Upper lobe of left lung (tissue), 6 donors: ENCODE measurements at places on chromosomes 13 and 19.
A peak's percentile ranks its signal among the peaks of the same experiment; 100 is the strongest.

DNA sequence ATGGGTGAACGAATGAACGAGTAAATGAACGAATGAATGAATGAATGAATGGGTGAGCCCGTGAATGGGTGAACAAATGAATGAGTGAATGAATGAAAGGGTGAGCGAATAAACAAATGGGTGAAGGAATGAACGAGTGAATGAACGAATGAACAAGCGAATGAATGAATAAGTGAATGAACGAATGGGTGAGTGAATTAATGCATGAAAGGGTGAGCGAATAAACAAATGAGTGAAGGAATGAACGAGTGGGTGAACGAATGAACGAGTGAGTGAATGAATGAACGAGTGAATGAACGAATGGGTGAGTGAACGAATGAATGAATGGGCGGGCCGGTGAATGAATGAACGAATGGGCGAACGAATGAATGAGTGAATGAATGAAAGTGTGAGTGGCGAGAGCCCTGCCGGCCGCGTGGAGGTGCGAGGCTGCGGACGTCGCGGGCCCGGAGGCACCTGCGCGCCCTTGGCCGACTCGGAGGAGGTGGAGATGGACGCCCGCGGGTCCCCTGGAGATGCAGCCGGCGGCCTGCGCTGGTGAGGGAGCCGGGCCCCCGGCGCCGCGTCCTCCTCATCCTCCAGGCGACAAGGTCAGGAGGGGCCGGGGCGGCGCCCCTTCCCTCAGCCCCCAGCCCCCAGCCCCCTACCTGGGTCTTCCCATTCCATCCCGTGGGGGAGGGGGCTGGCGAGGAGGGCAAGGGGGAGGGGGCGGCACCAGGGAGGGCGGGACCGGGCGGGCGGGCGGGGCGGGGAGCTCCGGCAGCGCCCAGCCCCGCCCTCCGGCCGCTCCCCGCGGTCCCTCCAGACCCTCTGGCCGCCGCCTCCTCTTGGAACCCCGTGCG lies 15.4 kb downstream of the ANKRD24 start:
- no peak overlapping the region for H3K4me3 ChIP-seq
- no peak for DNase-seq
- no peak overlapping the region for H3K27ac ChIP-seq
- H3K36me3 ChIP-seq, result no peaks in the 10 kb centered on the region
- peaks cover 5% of the 10 kb centered on the region for H3K4me1 ChIP-seq

DNA sequence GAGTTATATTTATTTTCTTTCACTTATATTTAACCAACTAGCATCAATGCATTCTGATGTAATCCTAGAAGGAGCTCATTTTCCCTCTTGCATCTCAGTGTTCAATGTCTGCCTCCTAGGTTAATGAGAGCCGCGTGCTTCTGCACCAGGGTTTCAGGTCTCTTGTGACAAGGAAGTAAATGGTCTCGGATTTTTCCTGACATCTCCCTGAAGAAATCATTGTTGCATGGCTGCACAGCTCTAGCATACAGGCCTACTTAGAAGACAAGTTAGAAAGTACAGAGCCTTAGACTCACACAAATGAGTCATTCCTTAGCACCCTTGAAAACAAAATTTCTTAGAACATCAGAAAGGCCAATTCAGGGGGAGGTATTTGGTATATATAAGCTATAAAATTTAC lies 57.2 kb upstream of the KLF12 start:
- H3K36me3 ChIP-seq, result no peaks in the 10 kb centered on the region
- no peak overlapping the region for H3K27ac ChIP-seq
- no peaks in the 10 kb centered on the region for H3K4me1 ChIP-seq
- no peak for DNase-seq

- DNase-seq, result no peak
- peaks cover 100% of the 10 kb centered on the region for H3K4me1 ChIP-seq
- H3K36me3 ChIP-seq, result no peaks in the 10 kb centered on the region
- peak overlapping the region; percentile 87 for H3K27ac ChIP-seq
Observed at GRCh38 chr19:38666663-38667511, 19.4 kb downstream of the ACTN4 start.

DNA sequence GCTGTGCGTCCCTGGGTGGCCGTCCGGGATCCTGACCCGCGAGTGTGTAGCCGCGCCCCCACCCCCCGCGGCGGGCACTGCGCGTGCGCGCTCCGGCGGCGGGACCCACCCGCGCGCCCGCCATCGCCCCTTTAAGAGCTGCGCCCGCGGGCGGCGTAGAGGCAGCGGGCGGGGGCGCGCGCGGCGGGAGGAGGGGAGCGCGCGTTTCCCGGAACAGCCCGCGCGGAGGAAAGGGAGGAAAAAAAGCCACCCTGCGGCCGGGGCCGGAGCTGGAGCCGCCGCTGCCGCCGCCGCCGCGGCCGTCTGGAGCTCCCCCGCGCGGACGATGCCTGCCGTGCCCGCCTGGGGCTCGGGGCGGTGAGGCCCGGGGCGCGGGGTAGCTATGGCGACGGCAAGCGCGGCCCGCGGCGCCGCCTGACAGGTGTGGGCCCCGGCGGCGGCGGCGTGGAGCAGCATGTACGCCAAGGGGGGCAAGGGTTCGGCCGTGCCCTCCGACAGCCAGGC lies at the start of gene SSBP4:
Gene SSBP4 (plus strand): TSS at position 204 of the 504 bp plus-strand sequence. CDS start 251 bp downstream, at position 455.
- peak within 1 kb of the TSS; percentile 68 for H3K4me3 ChIP-seq
- peak; percentile 63 for DNase-seq
- peak within 1 kb of the TSS; percentile 88 for H3K27ac ChIP-seq
- no peaks in the 10 kb centered on the region for H3K27me3 ChIP-seq

DNA sequence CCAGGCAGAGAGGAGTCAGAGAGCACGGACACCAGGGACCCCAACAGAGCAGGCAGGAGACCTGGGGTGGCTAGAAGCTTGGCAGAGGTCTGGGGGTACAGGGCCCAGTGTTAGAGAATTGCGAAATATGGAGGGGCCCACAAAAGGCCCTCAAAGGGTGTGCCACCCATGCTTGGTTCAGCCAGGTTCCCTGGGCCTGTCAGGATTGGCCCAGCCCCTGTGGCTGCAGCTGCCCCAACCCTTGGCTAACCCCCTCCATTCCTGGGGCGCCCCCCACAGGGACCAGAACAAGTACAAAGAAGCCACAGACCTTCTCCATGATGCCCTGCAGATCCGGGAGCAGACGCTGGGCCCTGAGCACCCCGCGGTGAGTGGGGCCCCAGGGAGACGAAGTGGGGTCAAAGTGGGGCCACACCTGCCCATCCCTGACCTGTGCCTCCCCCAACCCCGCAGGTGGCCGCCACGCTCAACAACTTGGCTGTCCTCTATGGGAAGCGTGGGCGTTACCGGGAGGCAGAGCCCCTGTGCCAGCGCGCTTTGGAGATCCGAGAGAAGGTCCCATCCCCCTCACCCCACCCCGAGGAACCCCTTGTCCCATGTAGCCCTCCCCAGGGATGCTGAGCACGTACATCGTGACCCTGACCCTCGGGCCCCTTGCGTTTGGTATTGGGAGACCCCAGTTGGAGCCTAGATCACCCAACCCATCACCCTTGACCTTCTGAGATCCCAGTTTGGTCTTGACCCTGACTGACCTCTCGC lies 8.0 kb downstream of the KLC3 start:
- no peak overlapping the region for H3K4me3 ChIP-seq
- H3K27ac ChIP-seq, result no peak overlapping the region
- peaks cover 26% of the 10 kb centered on the region for H3K36me3 ChIP-seq
- H3K4me1 ChIP-seq, result no peaks in the 10 kb centered on the region
- H3K27me3 ChIP-seq, result no peaks in the 10 kb centered on the region

GRCh38 chr13:45180303-45180702 lies 20.5 kb downstream of the KCTD4 start:
- no peaks in the 10 kb centered on the region for H3K4me1 ChIP-seq
- no peak overlapping the region for H3K4me3 ChIP-seq
- DNase-seq, result no peak
- H3K27ac ChIP-seq, result no peak overlapping the region
- no peaks in the 10 kb centered on the region for H3K27me3 ChIP-seq

GRCh38 chr13:46082324-46082723 lies 22.5 kb downstream of the CPB2 start:
- no peaks in the 10 kb centered on the region for H3K4me1 ChIP-seq
- no peaks in the 10 kb centered on the region for H3K27me3 ChIP-seq
- no peak overlapping the region for H3K4me3 ChIP-seq
- no peak for DNase-seq
- H3K36me3 ChIP-seq, result no peaks in the 10 kb centered on the region

DNA sequence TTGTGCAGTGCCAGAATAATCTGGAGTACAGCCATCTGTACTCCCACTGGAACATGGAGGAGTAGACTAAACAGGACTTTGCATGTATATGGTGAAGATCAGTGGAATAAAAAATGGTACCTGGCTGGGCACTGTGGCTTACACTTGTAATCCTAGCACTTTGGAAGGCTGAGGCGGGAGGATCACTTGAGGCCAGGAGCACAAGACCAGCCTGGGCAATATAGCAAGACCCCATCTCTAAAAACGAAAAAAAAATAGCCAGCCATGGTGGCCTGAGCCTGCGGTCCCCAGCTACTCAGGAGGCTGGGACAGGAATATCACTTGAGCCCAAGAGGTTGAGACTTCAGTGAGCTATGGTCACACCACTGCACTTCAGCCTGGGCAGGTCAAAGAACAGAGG lies 20.0 kb downstream of the UBA2 start:
- peaks cover 98% of the 10 kb centered on the region for H3K36me3 ChIP-seq
- no peak overlapping the region for H3K4me3 ChIP-seq
- no peaks in the 10 kb centered on the region for H3K27me3 ChIP-seq
- H3K27ac ChIP-seq, result no peak overlapping the region
- H3K4me1 ChIP-seq, result no peaks in the 10 kb centered on the region

DNA sequence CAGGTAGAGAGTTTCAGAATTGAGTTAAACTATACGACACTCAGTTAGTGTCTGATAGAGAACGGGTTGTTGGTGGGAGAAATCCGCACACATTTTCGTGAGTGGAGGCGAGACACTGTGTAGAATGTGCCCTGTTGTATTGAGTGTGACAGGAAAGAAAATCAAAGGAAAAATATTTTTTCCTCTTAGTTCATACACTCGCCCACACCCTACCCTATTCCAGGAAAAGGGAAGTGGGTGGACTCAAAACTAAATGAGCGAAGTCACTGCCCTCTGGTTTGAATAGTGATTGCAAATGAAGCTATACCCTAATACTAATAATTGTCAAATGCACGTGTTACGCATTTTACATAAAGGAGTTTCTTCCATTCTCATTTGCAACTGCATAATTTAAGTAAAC lies 2.0 kb downstream of the ZNF347 start:
- H3K4me3 ChIP-seq, result peak overlapping the region; percentile 83
- no peaks in the 10 kb centered on the region for H3K4me1 ChIP-seq
- DNase-seq, result no peak
- no peak overlapping the region for H3K27ac ChIP-seq
- H3K36me3 ChIP-seq, result peaks cover 14% of the 10 kb centered on the region

- peak overlapping the region; percentile 54 for H3K27ac ChIP-seq
- H3K27me3 ChIP-seq, result no peaks in the 10 kb centered on the region
- DNase-seq, result no peak
- H3K4me3 ChIP-seq, result no peak overlapping the region
- no peaks in the 10 kb centered on the region for H3K36me3 ChIP-seq
Observed at GRCh38 chr19:11145536-11145924, 10.1 kb downstream of the SPC24 start.

- no peak for DNase-seq
- no peaks in the 10 kb centered on the region for H3K36me3 ChIP-seq
Observed at GRCh38 chr13:86986448-86986847, 684.7 kb upstream of the SLITRK5 start.

- H3K4me1 ChIP-seq, result peaks cover 25% of the 10 kb centered on the region
- DNase-seq, result no peak
- no peaks in the 10 kb centered on the region for H3K36me3 ChIP-seq
- no peak overlapping the region for H3K4me3 ChIP-seq
- no peak overlapping the region for H3K27ac ChIP-seq
Observed at GRCh38 chr19:7831452-7831851, 1.4 kb downstream of the EVI5L start.

- H3K4me1 ChIP-seq, result no peaks in the 10 kb centered on the region
- no peaks in the 10 kb centered on the region for H3K36me3 ChIP-seq
- H3K27me3 ChIP-seq, result no peaks in the 10 kb centered on the region
- no peak overlapping the region for H3K27ac ChIP-seq
- no peak overlapping the region for H3K4me3 ChIP-seq
- DNase-seq, result no peak
Observed at GRCh38 chr13:69547780-69548179, 559.8 kb upstream of the ATXN8OS start.

DNA sequence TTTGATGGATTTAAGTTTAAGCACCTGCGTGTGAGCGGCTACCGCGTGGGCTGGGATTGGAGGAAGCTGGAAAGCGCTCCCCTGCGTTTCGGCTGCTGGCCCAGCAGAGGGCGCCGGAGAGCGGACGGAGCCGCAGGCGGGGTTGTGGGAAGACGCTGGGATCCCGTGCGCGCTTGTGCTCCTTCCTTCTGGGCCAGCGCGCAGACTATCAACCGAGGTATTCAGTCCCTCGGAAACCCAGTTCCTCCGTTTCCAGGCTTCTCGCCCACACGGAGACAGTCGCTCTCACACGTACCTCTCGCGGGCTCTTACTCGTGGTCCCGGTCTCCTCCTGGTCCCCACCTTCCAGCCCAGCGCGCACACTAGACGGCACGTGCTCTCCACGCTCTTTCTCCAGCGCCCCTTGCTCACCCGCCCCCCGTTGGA lies 28.8 kb downstream of the EPN1 start:
- peaks cover 7% of the 10 kb centered on the region for H3K36me3 ChIP-seq
- DNase-seq, result peak; percentile 42
- H3K27me3 ChIP-seq, result no peaks in the 10 kb centered on the region
- no peaks in the 10 kb centered on the region for H3K4me1 ChIP-seq
- no peak overlapping the region for H3K4me3 ChIP-seq

DNA sequence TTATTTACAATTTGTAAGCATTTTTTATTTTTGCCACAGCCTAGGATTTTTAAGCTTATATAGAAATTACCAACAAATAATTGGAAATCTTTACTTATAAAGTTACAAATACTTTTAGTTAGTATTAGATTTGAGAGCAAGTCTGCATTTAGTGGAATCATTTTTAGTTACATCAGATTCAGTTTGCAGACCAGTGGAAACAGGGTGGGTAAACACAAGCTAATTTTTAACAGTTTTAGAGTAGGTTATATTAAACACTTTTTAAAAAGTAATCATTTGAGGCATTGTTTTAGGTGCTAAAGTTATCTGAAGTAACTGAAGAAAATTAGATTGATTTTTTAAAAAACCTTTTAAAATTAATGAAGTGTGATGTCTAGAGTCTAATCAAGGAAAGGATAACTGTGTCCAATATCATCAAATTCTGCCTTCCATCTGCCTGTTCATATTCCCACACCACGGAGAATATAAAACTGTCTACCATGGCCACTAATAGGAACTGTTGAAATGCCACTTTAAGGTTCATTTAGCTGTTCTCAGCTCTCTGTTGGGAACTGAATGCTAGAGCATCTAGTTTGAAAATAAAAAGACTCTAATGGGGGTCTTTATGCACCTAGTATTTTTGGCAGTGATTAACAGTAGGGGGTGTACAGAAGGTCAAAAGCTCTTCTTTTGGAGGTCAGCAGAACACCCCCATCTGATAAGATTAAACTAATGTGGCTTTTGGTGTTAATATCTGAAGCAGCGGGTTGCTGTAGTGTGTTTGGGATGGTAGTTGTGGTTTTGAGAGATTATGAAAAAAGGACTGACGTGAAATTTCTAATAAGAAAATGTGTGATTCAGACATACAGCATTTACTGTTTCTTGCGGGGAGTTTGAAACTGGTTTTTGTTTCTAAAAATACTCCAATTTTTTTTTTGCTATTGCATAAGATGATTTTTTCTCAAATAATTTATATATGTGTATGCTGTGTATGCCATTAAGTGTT lies 66.5 kb downstream of the NDFIP2 start:
- peaks cover 4% of the 10 kb centered on the region for H3K36me3 ChIP-seq
- H3K27ac ChIP-seq, result no peak overlapping the region
- H3K27me3 ChIP-seq, result no peaks in the 10 kb centered on the region
- no peaks in the 10 kb centered on the region for H3K4me1 ChIP-seq
- no peak for DNase-seq
